ENCODE measurements at places on chromosomes 11 and 22.

GRCh38 chr11:2089536-2090165, 49.5 kb downstream of the IGF2 start:
- no peak for DNase-seq

DNA sequence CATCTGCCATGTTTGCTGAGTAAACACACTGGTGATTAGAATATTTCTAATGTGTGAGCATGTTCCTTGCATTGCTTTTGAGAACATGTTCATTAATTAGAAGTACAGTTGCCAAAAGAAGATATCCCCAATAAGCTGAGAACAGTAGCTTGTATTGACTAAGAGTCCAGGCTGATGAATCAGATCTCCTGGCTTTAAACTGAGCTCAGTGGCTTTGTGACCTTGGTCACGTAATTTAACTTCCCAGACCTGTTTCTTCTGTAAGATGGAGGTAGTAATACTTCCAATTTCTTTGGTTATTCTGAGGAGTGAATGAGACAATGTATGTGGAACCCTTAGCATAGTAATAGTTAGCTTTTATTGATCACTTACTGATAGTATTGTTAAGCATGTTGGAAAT, 61.9 kb downstream of the CYB5R2 start:
- no peak for DNase-seq

DNA sequence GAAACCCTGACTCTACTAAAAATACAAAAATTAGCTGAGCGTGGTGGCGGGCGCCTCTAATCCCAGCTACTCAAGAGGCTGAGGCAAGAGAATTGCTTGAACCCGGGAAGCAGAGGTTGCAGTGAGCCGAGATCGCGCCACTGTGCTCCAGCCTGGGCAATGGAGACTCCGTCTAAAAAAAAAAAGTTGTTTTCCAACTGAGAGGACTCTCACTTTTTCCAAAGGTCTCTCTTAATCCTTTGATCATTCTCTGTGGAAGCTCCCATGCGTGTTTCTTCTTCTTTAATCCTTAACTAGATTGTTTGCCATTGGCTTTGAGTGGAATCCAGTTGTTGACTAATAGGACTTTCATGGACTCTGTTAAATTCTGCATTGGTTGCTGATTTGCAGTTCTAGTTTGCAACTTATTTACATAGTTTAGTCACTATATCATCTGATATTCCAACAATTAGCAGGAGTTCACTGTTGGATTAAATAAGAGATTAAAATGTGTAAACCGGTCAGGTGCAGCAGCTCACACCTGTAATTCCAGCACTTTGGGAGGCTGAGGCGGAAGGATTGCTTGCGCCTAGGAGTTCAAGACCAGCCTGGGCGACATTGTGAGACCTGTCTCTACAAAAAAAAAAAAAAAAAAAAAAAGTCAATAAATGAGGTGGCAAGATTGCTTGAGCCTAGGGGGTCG, 79.7 kb downstream of the C22orf31 start:
- no peak for DNase-seq

DNA sequence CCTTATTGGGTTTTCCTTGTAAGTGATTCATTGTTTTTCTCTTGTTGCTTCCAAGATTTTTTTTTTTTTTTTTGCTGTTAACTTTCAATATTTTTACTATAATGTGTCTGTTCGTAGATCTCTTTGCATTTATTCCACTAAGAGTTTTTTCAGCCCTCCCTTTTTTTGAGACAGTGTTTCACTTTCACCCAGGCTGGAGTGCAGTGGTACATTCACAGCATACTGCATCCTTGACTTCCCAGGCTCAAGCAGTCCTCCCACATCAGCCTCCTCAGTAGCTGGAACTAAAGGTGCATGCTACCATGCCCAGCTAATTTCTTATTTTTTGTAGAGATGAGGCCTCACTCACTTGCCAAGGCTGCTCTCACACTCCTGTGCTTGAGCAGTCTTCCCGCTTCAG, 1282.0 kb upstream of the CNTN5 start:
- DNase-seq: no peak

GRCh38 chr11:61082062-61082870, 20.0 kb upstream of the CD5 start:
- no peak for DNase-seq

GRCh38 chr11:47280860-47281259, 10.9 kb downstream of the MADD start:
- no peak for DNase-seq

DNA sequence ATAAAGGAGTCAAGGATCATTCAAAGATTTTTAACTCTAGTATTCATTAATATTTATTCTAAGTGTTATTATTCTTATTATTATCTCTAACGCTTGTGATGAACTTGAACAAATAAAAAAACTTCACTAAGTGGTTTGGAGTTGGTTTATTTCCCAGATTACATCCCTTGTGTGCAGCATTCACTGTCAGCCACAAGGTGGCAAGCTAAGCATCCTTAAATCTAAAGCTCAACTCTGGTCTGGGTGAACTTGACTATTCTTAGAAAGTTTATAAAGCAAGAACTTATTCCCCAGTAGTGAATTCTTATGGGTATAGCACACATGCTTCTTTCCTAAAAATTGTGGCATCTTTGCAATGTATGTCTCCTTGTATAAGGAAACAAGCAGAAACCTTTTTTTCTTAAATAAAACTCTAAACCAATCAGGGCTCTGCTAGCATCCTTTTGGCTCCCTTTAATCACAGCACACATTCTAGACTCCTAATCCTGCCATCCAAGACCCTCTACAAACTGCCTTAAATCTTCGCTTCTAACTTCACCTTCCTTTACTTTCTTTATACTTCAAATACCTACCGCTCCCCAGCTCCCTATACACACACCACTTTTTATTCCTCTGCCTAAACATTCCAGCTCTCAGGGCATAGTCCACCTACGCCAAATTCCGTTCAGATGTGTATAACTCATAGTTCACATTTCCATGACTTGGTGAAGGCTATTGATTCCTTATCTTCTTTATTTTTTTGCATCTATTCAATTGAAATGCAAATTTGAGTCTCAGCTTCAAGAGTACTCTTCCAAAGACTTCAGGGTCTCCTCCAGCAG, 1068.8 kb downstream of the DLG2 start:
- no peak for DNase-seq

DNA sequence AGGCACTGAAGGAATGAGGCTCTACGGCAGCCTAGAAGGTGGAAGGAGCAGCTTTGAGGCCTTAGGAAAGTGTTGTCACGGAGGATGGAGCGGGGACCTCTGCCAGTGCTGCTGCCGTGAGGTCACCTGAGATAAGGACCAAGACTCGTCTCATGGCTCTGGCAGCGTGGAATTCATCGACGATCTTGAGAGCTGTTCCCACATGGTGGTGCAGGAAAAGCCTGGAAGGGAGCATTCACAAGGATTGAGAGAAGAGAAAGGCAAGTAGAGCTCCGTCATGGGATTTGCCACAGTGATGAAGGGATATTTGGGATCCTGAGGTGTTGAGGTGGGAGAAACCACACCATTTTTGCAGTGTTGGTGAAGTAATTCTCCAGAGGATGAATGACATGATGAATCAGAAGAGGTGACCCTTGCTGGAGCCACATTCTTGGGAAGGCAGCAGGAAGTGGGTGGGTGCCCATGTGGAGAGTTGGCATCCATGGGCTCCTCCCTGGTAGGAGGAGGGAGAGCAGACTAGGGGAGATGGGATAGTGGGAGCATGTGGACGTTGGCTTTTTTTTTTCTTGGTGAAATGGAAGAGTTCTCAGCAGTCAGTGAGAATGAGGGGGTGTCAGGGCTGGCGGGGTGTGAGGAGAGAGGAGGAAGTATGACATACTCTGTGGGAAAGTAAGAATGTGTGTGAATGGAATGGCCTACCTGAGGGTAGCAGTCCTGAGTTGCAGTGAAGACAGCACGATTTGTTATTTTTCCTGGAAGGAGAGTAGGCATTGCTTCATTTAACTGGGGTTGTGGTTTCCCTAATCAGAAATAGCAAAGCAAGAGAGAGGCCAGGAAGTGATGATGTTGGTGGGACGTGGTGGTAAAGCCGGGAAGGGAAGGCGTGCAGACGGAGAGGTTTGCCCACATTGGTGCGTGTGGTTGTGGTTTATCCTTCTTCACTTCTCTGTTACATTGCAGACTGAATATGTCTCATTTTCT, 11.1 kb downstream of the PPP6R3 start:
- no peak for DNase-seq

DNA sequence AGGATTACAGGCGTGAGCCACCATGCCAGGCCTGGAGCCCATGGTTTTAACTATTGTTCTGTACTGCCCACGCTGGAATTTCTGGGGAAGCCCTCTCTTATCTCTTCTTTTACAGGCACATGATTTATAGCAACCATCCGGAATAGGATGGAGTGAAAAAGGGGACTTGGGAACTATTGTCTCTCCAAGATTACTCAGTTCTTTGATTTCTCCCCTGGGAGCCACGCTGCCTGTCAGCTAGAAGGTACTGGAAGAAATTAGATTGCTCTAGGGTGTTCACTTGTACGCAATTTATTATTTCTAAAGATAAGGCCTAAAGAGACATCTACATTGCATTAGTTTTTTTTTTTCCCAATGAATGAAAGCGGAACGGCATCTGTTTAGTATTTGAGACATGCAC, 65.6 kb upstream of the PTPRJ start:
- no peak for DNase-seq

GRCh38 chr11:79610678-79611077, 169.8 kb upstream of the TENM4 start:
- DNase-seq: no peak

DNA sequence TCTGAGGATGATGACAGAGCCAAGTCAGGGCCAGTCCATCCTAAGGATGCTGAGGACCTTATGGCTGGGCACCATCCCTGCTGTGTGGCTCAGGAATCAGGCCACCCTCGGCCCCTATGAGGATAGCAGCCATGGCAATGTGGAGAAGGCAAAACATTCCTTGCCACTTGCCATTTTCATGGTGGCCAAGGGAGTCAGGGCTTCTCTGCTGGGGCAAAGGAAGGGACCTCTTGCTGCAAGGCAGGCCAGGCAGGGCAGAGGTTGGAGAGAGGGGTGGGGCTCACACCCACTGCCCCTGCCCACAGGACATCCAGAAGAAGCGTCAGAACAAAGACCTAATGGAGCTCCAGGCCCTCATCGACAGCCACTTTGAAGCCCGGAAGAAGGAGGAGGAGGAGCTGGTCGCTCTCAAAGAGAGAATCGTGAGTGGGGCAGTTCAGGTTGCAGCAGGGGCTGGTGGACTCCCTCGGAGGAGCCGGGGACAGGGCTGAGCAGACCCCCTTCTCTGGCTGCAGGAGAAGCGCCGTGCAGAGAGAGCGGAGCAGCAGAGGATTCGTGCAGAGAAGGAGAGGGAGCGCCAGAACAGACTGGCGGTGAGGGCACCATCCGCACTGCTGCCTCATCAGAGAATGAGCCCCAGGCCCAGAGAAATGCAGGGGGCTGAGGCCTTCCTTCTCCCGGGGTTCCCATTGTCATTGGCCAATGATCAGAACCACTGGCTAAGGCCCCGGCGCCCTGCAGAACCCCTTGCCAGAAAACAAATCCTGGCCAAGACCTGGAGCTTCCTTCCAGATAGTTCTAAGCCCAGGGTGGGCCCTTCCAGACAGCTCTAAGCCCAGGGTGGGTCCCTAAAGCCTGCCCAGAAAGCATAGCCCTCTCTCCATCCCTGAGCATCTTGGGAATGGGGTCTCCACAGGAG, 13.5 kb upstream of the MRPL23 start:
- no peak for DNase-seq

DNA sequence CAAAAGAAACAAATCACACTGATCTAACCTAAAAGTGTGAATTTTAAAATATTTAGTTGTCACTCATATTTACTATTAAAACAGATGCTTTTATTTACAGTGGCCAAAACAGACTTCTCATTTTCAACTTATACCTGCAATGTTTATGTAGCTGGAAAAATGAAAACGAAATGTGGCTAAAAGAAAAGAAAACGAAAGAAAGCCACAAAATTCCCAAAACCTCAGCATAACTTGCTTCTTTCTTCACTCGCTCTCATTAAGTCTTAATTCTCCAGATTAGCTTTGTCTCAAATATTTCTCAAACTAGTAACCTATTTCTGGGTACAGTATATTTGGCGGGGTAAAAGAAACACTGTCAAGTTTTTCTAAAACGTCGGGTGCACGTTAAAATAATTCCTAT, 693 bp downstream of the CSTF3 start:
- no peak for DNase-seq

DNA sequence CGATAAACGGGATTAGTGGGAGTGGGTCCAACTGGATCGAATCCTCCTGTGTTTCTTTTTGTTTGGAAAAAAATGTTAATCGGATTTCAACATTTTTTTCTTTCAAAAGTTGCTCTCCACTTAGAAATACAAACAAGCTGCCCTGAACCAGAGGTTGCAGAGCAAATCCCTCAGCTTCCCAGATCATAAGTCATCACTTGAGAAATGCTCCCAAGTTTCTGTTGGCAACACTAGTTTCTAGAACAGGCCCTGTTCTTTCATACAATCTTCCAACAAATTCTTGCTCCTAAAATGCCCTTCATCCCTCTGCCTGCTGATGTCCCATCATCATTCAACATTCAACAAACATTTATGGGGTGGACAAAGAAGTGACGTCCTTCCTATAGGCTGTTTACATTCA, 1.3 kb upstream of the MLC1 start:
- no peak for DNase-seq

DNA sequence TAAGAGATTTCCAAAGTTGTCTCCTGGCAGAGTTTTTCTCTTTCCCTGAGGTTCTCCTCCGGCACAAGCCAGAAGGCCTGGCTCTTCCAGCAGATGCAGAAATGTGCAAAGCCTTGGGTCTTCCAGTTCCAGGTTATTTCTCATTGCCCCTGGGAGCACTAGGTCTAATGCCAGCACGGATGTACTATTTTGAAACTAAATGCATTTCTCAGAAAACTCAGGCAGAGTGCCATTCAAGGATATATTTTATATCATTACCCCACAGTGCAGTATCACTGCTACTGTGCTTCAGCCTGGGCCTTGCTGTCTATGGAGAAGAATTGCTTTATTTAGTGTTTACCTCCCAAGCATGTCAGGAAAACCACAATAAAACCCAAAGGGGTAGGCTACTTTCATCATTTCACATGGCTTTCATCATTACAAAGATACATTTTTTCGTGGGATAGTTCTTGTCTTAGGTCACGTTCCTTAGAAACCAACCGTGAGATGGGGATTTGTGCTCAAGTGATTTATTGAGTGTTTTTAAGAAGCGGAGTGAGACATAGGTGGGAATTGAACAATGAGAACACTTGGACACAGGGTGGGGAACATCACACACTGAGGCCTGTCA, 22.4 kb upstream of the FZD4 start:
- no peak for DNase-seq

GRCh38 chr11:132971351-132971750, 561.0 kb downstream of the OPCML start:
- DNase-seq: no peak

GRCh38 chr22:46783721-46784120, 21.3 kb downstream of the TBC1D22A start:
- no peak for DNase-seq

DNA sequence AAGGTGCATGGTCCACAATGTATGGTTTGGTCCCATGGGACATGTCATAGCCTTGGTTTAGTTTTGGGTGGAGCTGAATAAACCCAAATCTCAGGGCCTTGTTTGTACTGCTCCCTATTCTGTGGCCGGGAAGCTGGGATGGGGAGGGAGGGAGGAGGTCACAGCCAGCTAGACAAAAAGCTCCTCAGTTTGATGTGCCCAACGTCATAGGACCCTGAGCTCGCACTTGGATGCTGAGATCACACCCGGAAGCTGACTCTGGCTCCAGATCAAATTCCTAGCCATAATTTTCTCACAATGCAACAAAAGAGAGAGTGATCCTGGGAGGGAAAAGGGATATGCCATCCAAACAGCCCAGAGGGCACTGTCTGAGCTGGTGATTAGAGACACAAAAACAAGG, 1.5 kb downstream of the HSPB2 start:
- no peak for DNase-seq

- no peak for DNase-seq
Observed at GRCh38 chr11:123362941-123363340, 67.1 kb upstream of the GRAMD1B start.

All from activated gamma-delta T cell (primary cell).